Activated naive CD8-positive, alpha-beta T cell treated with anti-CD3 and anti-CD28 coated beads for 36 hours (primary cell): ENCODE measurements at places on chromosomes 7 and 10. TPM values are rescaled to one million over a fixed set of nuclear protein-coding genes. Genes with fewer than 3 reads are reported as not detected.

DNA sequence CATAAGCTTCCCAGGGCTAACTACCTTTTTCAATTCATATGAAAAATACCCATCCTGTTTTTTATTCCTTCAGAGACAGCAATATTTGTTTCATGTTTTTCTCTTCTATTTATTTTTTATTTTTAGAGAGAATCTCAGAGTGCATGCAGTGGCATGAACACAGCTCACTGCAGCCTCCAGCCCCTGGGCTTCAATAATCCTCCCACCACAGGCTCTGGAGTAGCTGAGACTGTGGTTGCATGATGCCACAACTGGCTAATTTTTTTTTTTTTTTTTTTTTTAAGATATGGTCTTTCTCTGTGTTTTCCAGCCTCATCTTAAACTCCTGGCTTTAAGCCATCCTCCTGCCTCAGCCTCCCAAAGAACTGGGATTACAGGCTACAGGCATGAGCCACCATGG is 296.7 kb upstream of the AKR1E2 start:
- no peak for DNase-seq

The DYDC2 gene
- 0.42 TPM for total RNA-seq

The PMPCB gene
- 91.9 TPM for total RNA-seq

The NANOS1 gene
- 0.16 TPM for total RNA-seq

The ZSCAN21 gene
- total RNA-seq = 9.4 TPM

GRCh38 chr7:33536398-33537103 is 368.8 kb upstream of the BMPER start:
- DNase-seq = no peak

- no peak for DNase-seq
These were observed 12.6 kb downstream of the FFAR4 start for GRCh38 chr10:93579089-93579488.

The CCDC3 gene
- 0.14 TPM for total RNA-seq

- no peak for DNase-seq
These were observed 21.4 kb upstream of the PAX2 start for GRCh38 chr10:100723770-100724530.

The PRSS37 gene
- not detected for total RNA-seq

DNA sequence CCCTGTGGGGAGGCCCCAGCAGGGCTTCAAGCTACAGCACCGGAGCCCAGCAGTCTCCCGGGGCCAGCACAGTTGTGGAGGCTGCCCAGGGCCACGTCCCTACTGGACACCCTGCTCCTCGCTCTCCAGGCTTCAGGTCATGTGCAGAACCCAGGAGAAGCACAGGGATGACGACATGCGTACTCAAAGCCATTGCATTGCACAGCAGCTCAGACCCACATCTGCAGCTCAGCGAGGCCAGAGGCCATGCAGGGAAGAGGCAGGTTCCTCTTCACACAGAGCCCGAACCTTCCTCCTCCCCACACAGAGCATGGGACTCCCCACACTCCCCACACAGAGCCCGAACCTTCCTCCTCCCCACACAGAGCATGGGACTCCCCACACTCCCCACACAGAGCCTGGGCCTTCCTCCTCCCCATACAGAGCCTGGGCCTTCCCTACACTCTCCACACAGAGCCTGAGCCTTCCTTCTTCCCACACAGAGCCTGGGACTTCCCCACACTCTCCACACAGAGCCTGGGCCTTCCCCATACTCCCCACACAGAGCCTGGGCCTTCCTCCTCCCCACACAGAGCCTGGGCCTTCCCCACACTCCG is 12.3 kb downstream of the CFAP46 start:
- no peak for DNase-seq

The JAZF1 gene
- 6.6 TPM for total RNA-seq
